Glomerular endothelial cell (primary cell): ENCODE measurements at places on chromosomes 6 and 20. TPM values are rescaled to one million over a fixed set of nuclear protein-coding genes. Genes with fewer than 3 reads are reported as not detected.

DNA sequence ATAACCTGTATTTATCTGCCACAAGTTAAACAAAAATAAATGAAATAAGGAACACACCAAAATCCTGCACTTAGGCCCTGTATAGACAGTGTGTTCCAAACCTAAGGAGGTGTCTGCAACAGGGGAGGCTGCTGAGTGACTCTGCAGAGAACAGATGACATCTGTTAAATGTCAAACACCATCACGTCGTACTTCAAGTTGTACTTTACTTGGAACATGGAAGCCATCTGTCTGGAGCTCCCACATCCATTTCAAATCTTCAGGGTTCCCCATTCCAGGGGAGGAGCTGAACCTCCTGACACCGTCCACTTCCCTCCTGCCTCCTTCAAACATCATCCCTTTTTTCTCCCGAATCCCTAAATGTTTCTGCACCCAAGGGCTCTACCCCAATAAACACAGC, 1.8 kb upstream of the MAP7 start:
- DNase-seq, result no peak

GRCh38 chr20:8144282-8145245, 12.5 kb downstream of the PLCB1 start:
- DNase-seq, result no peak

DNA sequence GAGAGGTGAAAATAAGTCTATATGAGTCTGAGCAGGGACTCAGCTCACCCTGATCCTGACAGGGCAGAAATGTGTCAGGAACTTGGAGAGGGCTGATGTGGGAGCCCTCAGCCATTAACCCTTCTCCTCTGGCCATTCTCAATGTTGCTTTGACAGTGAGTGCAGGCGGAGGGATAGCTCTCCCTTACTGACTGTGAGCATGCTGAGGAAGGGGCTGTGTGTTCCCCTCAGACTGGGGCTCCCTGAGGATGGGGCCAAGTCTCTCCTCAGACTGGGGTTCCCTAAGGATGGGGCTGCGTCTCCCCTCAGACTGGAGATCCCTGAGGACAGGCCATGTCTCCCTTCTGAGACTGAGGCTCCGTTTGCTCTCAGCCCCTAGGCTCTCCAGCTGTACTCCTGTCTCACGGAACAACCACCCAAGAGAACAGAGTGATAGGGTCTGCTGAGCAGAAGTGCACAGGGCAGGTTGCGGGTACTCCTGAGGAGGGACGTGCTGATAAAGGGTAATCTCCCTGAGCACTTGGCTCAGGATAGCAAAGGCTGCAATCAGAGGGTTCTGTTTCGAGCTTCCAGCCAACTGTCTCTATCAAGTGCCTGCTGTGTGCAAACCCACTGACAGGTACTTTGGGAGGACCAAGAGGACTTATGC, 141.0 kb downstream of the MRPL14 start:
- DNase-seq, result no peak

GRCh38 chr6:7124114-7124513, 16.4 kb downstream of the RREB1 start:
- no peak for DNase-seq

GRCh38 chr6:112846681-112847080, 499.6 kb downstream of the RFPL4B start:
- DNase-seq, result no peak

DNA sequence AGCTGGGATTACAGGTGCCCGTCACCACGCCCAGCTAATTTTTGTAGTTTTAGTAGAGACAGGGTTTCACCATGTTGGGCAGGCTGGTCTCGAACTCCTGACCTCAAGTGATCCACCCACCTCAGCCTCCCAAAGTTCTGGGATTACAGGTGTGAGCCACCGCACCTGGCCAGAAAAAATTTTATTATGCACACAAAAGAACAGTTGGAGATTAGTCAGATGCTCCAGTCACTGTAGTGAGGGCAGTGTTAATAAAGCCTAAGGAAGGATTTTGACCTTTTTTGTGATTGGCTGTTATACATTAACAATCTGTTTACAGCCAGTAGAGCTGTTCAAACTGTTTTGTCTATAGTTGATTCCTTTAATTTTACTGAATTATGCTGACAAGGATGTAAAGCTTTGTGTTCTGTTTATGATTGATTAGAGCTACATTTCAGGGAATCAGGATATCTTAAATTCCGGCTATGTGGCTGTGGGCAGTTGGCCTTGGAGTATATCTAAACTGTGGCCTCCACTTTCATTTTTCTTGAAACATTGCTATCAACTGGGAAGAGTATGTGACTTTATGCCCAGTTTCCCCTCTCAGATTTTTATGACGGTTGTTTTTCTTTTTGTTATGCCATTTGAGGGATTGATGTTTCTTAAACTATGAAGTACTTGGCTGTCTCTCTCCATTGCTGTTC, 9.9 kb downstream of the ZSWIM3 start:
- DNase-seq, result no peak

DNA sequence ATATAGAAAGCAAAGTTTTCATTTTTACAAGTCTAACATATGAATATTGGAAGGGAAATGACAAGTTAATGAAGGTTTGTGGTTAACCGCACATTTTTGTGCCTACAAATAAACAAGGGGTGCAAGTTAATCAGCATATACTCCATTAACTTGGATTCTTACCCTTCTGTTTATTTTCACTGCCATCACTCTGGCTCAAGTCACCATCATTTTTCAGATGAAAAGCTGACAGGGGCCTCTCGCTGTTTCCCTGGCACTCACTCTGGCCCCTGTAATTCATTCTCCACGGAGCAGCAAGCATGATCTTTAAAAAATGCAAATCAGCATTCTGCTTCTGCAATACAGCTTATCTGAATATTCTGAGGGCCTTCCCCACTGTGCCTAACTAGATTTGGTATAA, 29.8 kb downstream of the APCDD1L start:
- no peak for DNase-seq

DNA sequence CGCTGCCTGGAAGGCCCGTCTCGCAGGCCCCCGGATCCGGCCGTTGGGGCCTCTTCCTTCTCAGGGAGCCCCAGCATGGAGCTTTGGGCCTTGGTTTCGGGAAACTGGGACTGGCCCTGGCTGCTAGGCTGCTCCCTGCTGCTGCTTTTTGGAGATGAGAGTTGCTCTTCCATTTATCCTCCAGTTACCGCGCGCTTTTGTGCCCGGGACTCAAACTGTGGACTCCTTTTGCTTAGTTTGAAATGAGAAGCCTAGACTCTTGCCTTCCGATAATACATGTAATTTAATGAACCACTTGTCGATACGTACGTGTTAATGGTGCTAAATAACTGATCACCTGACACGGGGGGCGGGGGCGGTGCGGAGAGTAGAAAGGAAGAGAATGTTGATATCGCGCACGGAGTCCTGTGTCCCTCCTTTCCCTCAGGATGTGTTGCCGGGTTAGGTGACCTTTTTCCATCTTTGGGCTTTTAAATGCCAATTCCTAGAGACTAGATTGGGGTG, 968 bp downstream of the PHF3 start:
- DNase-seq, result no peak

- no peak for DNase-seq
Observed at GRCh38 chr20:63351811-63352591, 9.1 kb downstream of the CHRNA4 start.

The DACT2 gene
- not detected in 2 replicates for total RNA-seq

The SHLD1 gene
- total RNA-seq, result 2.7 and 4.4 TPM in 2 replicates
